ENCODE measurements at places on chromosomes 1 and 21.

DNA sequence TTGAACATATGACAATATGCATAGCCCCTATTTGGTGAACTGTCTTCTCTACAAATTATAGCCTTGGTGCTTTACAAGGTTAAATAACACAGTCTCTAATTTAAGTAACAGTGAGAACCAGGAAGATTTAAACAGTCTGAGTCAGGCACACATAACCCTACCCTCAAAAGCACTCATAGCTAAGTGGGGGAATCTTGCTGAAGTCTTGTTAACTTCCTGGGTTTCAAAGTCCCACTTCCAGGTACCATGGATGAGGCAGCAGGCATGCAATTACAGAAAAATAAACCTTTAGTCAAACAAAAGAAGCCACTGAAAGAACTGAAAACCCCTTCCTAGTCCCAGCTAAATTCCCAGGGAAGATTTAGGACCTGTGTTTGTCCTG, 147.6 kb downstream of the PBX1 start:
- DNase-seq: no peak

GRCh38 chr1:26858891-26859640, 3.9 kb upstream of the SFN start:
- DNase-seq: no peak

DNA sequence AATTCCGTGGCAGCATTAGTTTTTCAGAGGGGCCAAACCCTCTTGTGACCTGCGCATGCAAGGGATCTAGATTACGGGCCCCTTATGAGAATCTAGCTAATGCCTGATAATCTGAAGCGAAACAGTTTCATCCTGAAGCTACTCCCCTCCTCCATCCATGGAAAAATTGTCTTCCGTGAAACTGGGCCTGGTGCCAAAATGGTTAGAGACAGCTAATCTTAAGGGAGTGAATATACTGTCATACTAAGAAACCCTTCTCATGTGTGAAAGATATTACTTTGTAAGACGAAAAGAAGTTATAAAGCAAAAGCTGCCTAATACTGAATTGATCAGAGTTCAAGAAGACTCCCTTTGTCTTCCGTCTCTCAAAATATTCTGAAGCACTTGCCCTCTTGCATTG, 166.3 kb downstream of the DUSP10 start:
- DNase-seq: no peak

DNA sequence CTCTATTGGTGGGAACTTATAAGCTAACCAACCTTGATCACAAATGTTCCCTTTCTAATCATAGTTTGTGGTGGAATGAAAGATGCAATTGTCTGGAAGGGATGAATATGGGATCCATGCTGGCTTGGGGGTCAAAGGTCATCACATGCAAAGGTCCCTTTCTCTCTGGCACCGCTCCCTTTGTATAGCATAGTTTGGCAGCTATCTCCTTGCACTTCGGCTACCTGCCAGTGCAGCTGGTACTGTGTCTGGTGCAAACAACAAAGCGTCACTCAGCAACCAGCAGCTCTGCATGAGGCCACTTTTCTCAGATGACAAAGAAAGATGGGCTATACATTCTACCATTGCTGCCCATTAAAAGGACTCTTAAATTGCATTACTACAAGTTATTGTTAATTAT, 188.2 kb upstream of the NFIA start:
- no peak for DNase-seq

- DNase-seq: no peak
Measured at GRCh38 chr21:38322311-38322950, 65.6 kb downstream of the KCNJ15 start.

GRCh38 chr1:115710859-115711624, 57.5 kb downstream of the CASQ2 start:
- DNase-seq: no peak

DNA sequence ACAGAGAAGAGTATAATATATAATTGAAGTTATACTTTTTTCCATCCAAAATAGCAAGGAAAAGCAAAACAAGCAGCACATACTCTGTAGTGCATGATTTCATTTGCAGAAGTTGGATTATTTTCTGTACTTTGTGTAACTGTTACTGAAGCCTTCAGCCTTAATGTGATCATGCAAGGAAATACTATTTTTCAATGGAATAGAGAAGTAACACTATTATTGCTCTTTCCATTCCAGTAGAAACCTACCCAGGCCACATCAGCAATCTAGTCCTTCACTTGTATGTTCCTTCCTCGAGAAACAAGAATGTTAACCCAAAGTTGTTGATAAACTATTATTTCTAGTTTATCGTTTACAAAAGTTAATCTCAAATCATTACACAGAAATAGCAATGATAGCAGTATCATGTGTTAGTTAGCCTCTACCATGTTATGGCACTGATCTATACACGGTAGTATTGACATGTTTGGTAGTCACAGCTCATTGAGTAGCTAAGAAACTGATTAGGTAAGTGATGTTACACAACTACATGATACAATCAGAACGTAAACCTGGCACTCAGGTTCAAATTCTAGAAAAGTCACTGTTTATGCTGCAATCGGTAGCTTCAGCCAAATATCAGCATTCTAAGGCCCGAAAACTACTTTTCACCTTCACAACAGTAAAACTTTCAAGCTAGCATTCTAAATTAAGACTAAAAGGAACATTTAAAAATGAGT, 37.6 kb upstream of the CHRM3 start:
- DNase-seq: no peak

- no peak for DNase-seq
Measured at GRCh38 chr1:160658162-160658813, 11.4 kb upstream of the SLAMF1 start.

GRCh38 chr1:182631954-182632353, 27.8 kb upstream of the RGS16 start:
- no peak for DNase-seq

DNA sequence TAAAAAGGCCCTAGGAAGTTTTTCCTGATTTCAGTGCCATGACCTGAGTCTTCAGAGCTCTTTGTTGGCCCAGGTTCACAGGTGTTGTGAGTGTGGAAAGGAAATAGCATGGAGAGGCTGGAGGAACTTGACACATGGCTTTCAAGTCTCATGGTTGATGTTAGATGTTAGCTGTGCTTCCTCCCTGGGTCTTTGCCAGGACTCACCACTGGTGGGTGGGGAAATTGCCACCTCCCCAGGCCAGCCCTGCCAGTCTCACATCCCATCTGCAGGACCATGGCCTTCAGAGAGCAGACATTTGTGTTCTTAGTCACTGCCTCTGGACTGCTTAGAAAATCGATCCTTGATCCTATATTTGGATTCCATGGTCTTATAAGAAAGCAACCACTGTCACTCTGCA, 383.2 kb downstream of the DISC1 start:
- DNase-seq: no peak

DNA sequence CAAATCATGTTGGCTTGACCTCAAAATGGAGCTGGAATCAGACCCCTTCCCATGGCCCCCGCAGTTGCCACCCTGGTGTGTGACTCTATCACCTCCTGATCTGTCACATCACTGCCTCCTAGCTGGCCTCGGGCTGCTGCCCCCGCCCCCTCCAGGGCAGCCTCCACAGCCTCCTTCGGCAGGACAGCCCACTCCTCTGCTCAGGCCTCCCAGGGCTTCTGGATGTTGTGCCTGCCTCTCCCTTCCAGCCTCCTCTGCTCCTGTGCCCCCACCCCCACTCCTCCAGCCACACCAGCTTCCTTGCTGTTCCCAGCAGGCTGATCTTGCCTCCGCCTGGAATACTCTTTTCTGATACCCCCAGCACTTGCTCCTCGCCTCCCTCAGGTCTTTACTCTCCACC, 134.4 kb upstream of the EDN2 start:
- no peak for DNase-seq

GRCh38 chr1:150005606-150006005, 4.9 kb downstream of the OTUD7B start:
- DNase-seq: no peak

- no peak for DNase-seq
Measured at GRCh38 chr1:237507005-237507404, 383.7 kb downstream of the ZP4 start.
